Astrocyte of the hippocampus (primary cell): ENCODE measurements at places on chromosomes 5 and 9.
A peak's percentile ranks its signal among the peaks of the same experiment; 100 is the strongest.

- DNase-seq = no peak
Observed at GRCh38 chr5:86756839-86757238, 139.1 kb downstream of the COX7C start.

DNA sequence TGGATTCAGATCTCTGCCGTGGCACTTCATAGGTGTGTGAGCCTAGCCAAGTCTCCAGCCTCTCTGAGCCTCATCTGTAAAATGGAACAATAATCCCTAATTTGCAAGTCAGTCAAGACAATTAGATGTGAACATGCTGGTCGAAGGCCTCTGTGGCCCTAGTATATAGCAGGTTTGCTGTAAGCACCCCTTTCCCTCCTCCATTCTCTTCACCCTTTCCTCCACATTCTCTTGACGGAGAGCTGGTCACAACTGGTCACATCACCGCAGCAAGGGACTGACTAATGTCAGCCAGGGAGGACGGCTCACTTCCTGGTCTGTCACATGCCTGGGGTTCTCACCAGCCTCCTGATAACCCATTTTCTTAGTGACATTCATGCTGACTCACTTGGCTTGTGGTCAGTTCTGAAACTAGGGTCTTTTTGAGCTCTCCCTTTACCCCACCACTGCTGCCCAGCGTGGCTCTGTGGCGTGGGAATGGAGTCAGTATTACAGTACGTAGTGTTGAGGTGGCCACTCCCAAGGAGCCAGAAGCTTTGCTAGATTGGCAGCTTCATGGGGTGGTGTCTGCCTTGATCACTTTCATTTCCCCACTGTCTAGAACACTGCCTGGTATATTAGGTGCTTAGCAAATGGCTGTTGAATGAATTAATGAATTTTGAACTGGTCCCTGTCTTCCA is 47.8 kb downstream of the ERGIC1 start:
- DNase-seq = peak; percentile 86

DNA sequence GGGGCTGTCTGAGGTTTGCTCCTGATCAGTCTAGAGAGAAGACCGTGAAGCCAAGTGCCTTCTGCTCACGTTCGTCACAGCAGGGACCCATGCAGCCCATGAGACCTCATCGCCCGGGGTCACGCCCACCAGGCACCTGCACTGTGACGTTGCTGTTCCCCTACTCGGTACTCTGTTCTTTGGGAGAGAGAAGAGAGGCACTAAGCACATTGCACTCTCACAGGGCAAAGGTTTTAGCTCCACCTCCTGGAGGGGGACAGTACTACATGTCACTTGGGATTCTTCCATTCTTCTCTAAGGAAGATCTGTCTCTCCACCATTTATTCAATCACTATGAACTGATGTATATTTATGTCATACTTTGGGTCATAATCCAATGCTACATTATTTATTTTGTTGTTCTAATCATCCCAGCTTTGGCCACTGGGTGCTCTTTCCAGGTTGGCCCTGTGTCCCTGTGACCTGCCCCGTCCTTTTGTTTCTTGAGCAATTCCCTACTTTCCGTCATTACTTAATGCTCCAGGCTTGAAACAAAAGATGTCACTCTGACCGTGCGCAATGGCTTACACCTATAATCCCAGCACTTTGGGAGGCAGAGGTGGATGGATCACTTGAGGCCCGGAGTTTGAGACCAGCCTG is 31.4 kb upstream of the BRD3 start:
- DNase-seq = peak; percentile 16

GRCh38 chr5:148957591-148958202 is 105.2 kb downstream of the SH3TC2 start:
- peak; percentile 69 for DNase-seq

DNA sequence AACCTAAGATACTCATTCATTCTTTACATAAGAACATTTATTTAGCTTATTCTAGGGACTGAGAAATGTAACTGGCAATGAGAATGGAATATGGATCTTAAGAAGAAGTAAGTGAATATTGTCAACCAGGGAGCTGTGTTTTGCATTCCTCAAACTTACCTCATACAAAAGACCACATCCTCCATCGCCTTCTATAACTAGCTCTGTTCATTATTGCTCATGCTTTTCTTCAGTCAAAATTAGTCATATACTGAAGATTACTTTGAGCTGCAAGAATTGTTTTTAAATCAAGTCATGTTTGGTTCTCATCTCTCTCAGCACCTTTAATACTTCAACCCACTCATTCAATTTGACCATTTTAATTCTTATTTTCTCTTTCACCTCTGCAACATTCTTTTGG is 140.3 kb upstream of the RASA1 start:
- DNase-seq = peak; percentile 28

DNA sequence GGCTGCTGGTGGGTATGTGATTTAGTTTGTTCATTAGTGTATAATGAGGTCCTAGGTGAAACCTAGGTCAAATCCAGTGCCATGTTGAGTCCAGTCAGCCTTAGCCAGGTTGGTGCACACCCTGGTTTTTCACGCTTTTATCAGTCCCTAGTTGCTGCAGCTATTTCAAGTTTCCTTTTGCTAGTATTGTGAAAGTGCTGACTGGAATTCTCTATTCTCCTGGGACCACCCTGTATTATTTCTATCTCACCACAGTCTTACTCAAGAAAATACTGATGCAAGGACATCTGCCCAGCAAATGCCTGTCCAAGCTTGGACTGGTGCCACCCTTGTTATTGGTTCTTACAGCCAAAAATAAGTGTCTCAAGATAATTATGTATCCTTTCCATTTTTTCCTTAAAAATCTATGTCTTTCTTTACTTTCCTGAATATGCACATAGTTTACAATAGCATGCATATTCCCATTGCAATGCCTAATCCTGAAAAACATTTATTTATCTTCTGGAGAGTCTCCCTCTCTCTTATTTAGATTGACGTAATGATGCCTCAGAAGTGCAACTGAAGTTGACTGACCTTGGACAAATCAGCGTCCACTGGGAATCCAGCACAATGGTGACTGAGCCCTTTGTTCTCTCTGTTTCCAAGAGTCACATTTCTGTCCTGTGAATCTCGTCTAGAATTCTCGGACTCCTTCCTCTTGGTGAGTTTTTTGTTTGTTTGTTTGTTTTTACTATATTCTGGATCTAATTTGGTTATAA is 1075.0 kb downstream of the CDH9 start:
- DNase-seq = no peak

GRCh38 chr5:33343676-33344327 is 97.0 kb upstream of the TARS1 start:
- peak; percentile 57 for DNase-seq

GRCh38 chr9:111481885-111482636 is 2.1 kb downstream of the ECPAS start:
- no peak for DNase-seq

GRCh38 chr9:99336531-99336930 is 114.4 kb downstream of the SEC61B start:
- no peak for DNase-seq

DNA sequence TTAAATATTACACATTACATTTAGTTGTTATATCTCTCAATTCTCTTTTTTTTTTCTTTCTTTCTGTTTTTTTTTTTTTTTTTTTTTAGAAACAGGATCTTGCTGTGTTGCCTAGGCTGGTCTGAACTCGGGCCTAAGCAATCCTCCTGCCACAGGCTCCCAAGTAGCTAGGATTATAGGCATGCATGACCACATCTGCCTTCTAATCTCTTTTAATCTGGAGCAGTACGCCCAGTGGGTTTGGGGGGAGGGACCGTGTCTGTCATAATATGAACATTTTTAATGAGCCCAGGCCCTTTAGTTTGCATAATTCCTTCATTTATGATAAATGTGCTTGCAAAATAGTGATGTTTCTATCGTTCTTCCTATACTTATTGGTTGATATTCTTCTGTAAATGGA is 10.3 kb downstream of the RHOBTB3 start:
- DNase-seq = no peak

DNA sequence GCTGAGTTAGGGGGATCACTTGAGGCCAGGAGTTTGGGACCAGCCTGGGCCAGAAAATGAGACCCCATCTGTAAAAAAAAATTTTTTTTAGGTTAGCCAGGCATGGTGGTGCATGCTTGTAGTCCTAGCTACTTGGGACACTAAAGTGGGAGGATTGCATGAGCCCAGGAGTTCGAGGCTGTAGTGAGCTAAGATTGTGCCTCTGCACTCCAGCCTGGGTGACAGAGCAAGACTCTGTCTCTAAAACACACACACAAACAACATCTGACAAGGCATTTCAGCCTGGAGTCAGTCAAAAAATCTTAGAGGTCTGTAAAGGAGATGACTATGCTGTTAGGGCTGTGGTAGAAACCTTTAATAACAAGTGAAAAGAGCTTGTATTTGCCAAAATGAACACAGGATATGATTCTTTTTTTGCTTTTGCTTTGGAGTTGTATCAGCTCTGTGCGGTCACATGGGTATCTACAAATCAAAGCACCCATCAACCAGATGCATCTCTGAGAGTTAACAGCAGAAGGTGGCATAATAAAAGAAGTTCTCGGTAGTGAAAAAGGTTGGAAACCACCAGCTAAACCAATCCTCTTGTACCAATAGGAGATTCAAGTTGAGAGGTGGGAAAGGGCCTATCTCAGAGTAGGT is 3.6 kb upstream of the PSMD5 start:
- no peak for DNase-seq

GRCh38 chr5:173864126-173865050 is 23.8 kb upstream of the CPEB4 start:
- DNase-seq = no peak

GRCh38 chr9:69115621-69116020 is 58.5 kb upstream of the TJP2 start:
- no peak for DNase-seq

- peak; percentile 75 for DNase-seq
Observed at GRCh38 chr9:20594608-20595007, 27.7 kb downstream of the MLLT3 start.

DNA sequence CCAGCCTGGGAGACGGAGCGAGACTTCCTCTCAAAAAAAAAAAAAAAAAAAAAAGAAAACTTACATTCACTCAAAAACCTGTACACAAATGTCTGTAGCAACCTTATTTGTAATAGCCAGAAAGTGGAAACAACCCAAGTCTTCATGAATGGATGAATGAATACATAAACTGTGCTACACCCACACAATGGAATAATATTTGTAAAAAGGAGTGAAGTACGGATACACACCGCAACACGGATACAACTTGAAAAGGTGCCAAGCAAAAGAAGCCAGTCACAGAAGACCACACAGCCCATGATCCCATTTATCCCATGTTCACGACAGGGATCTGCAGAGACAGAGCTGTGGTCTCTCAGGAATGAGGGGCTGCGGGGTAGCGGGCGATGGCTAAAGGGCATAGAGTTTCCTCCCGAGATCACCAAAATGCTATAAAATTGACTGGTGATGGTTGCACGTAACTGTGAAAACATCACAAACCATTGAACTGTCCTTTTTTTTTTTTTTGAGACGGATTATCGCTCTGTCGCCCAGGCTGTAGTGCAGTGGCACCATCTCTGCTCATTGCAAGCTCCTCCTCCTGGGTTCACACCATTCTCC is 76.2 kb upstream of the COL5A1 start:
- DNase-seq = no peak

GRCh38 chr5:11973469-11973868 is 69.2 kb upstream of the CTNND2 start:
- DNase-seq = no peak

- no peak for DNase-seq
Observed at GRCh38 chr5:107265193-107265592, 405.5 kb downstream of the EFNA5 start.

DNA sequence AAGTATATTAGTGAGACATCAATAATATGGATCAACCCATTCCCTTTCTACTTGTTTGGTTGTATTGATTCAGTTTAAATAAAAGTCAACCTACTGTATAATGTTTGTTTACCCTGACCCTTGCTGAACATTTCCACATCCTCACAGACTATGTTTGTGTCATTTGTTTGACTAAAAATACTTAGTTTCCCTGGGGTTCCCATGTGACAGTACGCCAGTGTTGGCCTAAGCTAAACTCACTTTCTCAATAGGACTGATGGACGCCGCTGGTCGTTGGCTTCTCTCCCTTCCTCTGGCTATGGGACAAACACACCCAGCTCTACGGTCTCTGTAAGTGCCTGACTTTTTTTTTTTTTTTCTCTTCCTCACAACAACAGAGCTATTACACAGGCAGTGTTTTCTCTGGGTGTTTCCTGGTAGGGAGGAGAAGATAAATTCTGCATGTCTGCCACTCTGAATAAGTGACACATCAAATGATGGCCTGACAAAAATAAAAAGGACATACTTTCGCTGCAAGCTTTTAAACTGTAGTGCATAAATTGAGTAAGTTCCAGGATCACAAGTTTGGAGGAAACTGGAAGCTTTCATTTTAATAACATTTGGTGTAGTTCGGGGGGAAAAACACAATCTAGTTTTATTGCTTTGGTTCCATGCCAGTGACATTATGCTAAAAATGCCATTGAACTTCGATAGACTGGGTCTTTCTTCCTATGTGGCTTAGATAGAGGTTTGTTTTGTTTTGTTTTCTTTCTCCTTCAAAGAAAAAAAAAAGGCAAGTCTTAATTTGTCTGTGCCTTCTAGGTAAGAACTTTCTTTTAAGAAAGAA is 101.0 kb downstream of the CD180 start:
- DNase-seq = peak; percentile 59

DNA sequence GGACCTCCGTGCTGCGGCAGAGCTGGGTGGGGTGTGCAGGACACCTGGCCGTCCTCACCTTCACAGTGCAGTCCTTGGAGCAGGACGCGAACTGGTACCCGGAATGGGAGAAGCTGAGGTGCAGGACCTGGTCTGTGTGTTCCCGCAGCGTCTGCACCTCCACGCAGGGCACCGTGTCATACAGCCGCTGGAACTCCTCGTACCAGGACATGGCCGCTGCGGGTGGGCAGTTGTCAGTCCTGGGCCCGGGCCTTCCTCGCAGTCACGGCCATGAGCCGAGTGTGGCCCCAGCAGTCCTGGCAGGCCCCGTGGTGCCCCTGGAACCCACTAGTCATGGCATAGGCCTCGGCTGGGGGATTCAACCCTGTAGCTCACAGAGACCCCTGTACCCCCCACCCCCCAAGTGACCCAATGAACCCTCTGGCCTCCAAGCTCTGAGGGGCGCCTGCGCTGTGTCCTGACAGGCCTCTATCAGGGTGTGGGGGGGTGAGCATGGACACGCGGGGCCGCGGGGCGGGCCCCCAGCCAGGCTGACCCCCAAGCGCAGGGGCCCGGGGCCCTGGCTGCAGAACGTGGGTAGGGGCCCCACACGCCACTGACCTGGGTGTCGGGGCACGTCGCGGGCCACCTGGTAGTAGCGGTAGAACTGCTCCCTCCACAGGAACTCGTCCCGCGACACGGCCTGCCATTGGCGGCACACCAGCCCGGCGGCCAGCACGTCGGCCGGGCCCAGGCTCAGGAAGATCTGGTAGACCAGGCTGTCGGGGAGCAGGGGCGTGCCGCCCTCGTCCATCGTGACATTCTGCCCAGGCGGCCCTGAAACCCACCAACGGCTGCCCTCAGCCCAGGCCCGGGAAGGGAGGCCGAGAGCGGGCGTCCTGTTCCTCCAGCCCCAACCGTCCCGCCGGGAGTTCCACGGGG is 987 bp downstream of the FBXW5 start:
- no peak for DNase-seq

- DNase-seq = no peak
Observed at GRCh38 chr9:134328841-134329575, 2.8 kb downstream of the RXRA start.

GRCh38 chr5:132321109-132321721 is 27.0 kb downstream of the SLC22A4 start:
- no peak for DNase-seq

DNA sequence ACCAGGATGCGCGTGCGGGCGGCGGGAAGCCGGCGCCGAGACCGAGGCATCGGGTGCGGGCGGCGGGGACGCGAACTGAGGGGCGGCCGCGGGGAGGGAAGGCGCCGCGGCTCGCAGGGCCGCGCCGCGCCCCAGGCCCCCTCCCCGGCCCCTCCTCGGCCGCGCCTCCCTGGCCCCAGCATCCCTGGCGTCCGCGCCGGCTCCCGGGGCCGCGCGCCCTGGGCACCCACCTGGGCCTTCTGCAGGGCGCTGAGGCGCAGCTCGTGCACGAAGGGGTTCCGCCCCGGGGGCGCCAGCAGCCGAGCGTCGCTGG is 324 bp downstream of the LPCAT1 start:
- no peak for DNase-seq
